Cerebellum (tissue), 4 donors: ENCODE measurements at places on chromosomes 3 and 15.

DNA sequence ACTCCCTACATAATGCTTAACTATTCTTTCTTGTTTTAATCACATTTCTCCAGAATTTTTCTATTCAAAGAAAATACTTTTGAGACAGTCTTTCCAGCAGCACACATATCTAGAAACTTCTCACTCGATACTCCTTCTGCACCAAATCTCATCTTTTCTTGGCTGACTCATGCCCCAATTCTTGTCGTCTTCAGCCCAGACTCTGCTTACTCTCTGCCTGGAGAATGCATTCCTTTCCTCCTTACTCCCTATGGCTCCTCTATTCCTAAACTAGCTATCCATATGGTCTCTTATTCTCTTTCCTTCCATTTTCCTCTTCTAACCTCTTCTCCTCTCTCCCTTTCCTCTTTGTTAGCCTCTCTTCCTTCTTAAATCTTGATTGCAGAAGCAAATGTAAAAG is 158.7 kb downstream of the GBE1 start:
- no peak for DNase-seq

GRCh38 chr3:184796551-184796950 is 15.4 kb upstream of the VPS8 start:
- no peak for DNase-seq

- no peak for DNase-seq
Observed at GRCh38 chr15:38499651-38500050, 45.7 kb downstream of the FAM98B start.

DNA sequence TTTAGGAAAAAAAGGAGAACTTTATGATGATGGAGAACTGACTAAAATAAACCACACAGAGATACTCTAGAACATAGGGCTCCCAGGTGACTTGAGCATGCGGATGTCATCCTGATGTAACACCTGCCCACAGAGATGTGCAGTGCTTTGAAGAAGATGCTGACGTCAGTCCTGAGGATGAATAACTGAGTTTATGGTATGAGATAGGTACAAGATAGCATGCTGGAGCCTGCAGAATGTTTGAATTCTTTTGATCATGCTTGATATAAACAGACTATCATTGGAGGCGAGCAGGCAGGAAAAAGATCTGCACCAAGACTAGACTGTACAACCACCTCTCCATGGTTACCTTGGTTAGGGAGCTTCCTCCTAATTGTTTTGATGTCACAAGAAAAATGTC is 12.4 kb downstream of the CCR4 start:
- no peak for DNase-seq

GRCh38 chr3:124119056-124119716 is 127.3 kb upstream of the ROPN1 start:
- DNase-seq = no peak

GRCh38 chr3:187667526-187667925 is 2.7 kb downstream of the SST start:
- DNase-seq = no peak

GRCh38 chr3:150703299-150703755 is 393 bp downstream of the ERICH6 start:
- DNase-seq = peak; percentile 27

DNA sequence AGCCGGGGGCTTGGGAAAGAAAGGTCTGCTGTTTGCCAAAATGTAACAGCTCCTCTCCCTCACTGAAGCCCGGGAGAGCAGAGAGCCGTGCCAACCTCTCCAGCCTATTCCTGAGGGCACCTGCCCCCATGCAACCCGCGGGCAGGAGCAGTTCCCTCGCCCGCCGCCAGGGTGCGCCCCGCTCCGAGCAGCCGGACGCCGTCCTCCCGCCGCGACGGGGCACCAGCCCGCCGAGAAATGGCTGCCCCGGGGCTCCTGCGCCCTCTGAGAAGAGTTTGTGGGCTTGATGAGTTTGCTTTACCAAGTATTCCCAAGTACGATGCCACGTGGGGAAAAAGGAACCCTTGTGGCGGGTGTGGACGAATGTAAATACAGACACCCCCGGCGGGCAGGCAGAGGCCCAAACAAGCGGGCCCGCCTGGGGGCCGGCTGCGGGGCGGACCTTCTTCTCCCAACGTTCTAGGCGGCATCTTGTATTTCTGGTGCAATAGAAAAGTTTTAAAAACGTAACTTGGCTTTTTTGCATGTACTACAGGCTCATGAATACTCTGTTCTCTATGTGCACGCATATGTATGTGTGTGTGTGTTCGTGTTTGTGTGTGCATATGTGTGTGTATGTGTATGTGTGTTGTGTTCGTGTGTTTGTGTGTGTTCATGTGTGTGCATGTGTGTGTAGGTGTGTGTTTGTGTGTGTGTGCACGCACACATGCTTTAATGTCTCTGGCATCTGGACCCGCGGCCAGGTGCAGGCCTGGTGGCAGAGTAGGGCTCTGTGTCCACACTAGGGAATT is 162.9 kb downstream of the CHSY1 start:
- DNase-seq = peak; percentile 75

GRCh38 chr15:41878355-41878699 is 15.5 kb downstream of the SPTBN5 start:
- peak; percentile 95 for DNase-seq

DNA sequence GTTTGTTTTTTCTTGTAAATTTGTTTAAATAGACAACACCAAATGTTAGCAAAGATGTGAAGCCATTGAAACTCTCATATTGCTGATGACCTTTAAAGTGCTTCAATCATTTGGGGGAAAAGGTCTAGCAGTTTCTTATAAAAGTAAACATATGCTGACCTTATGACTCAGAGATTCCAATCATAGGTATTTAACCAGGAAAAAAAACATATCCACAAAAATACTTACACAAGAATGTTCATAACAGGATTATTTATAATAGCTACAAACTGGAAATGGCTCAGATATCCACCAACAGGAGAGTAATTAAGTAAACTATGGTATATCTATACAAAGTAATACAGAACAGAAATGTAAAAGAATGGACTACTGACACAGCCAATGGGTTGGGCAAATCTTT is 27.1 kb upstream of the RORA start:
- DNase-seq = no peak

GRCh38 chr15:26697913-26698312 is 75.0 kb downstream of the GABRB3 start:
- DNase-seq = peak; percentile 22

- DNase-seq = no peak
Observed at GRCh38 chr15:100259266-100259665, 82.5 kb downstream of the ADAMTS17 start.

- no peak for DNase-seq
Observed at GRCh38 chr3:133023362-133023761, 14.8 kb upstream of the TMEM108 start.

DNA sequence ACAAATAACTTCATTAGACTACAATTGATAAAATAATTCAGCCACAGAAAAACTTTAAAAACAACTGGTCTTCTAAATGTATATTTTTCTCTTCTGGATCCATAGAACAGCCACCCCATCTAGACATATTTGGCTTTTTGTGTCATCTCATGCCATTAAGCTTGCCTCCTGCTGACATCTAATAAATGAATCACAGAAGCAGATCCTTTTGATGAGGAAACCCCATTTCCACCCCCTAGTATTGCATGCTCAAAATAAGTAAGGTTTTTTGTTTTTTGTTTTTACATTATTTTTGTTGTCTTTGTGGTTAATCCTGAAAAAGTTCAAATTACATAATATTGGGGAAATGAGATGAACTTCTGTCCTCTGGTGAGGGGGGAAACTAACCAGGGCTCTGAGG is 94.8 kb downstream of the DUT start:
- no peak for DNase-seq

GRCh38 chr15:28459279-28459678 is 73.5 kb downstream of the GOLGA8G start:
- no peak for DNase-seq

- peak; percentile 67 for DNase-seq
Observed at GRCh38 chr3:195106418-195106906, 164.5 kb downstream of the XXYLT1 start.
